AG04450 (cell line): ENCODE measurements at places on chromosomes 5 and 9. TPM values are rescaled to one million over a fixed set of nuclear protein-coding genes. Genes with fewer than 3 reads are reported as not detected.

The NPR3 gene
- polyA plus RNA-seq: 4.0 and 4.4 TPM in 2 replicates

The ZNF354C gene
- polyA plus RNA-seq: 4.2 and 5.1 TPM in 2 replicates

The HAVCR2 gene
- not detected in 2 replicates for polyA plus RNA-seq

The ARID3C gene
- not detected in 2 replicates for polyA plus RNA-seq

The ESM1 gene
- 0.27 and 0.35 TPM in 2 replicates for polyA plus RNA-seq

The PCDHA3 gene
- 0.20 and 0.27 TPM in 2 replicates for polyA plus RNA-seq

The CA9 gene
- 1.2 and 1.3 TPM in 2 replicates for polyA plus RNA-seq
